ENCODE measurements at places on chromosomes 7 and 10. TPM values are rescaled to one million over a fixed set of nuclear protein-coding genes. Genes with fewer than 3 reads are reported as not detected.
A peak's percentile ranks its signal among the peaks of the same experiment; 100 is the strongest.

The CLDN3 gene
- not detected for total RNA-seq

DNA sequence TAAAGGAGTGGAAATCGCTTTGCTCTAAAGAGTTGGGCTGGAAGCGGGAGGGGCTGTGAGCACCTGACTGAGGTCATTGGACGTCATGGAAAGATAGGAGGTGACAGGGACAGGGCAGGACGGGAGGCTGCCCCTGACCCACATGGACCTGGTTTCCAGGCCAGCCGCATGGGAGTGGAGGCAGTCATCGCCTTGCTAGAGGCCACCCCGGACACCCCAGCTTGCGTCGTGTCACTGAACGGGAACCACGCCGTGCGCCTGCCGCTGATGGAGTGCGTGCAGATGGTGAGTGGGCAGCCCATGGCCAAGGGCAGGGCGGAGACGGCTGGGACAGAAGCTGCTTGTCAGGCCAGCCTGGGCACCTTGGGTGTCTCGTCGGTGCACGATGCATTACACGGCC lies 41.8 kb downstream of the PFKP start:
- H3K27me3 ChIP-seq = no peaks in the 10 kb centered on the region
- no peak overlapping the region for H3K4me3 ChIP-seq
- no peak overlapping the region for H3K27ac ChIP-seq
- no peak for DNase-seq

- no peaks in the 10 kb centered on the region for H3K4me1 ChIP-seq
- DNase-seq = no peak
- no peaks in the 10 kb centered on the region for H3K27me3 ChIP-seq
These were observed 500.2 kb upstream of the GALNT17 start for GRCh38 chr7:70631718-70632117.

The SPDYE8 gene
- total RNA-seq = not detected

The STEAP1 gene
- 4.4 TPM for total RNA-seq

DNA sequence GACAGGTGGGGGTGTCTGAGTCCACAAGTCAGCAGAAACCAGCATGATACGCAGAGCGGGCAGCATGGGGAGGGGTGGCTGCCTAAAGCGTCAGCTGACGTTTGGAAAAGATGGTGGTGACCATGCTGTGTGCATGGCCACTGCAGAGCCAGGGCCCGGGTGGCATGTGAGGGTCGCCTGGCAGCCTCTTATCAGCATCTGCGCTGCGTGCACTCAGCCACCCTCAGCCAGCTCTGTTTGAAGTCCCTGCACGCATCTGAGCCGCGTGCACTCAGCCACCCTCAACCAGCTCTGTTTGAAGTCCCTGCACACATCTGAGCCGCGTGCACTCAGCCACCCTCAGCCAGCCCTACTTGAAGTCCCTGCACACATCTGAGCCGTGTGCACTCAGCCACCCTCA lies 61.5 kb downstream of the WDR37 start:
- H3K36me3 ChIP-seq = peaks cover 87% of the 10 kb centered on the region
- no peaks in the 10 kb centered on the region for H3K27me3 ChIP-seq
- DNase-seq = no peak
- H3K4me3 ChIP-seq = no peak overlapping the region

The ELMO1 gene
- total RNA-seq = 137 TPM

- no peak overlapping the region for H3K27ac ChIP-seq
- H3K4me3 ChIP-seq = no peak overlapping the region
- DNase-seq = no peak
- no peaks in the 10 kb centered on the region for H3K4me1 ChIP-seq
- H3K36me3 ChIP-seq = no peaks in the 10 kb centered on the region
- H3K27me3 ChIP-seq = no peaks in the 10 kb centered on the region
These were observed 425.9 kb downstream of the LRMDA start for GRCh38 chr10:75857269-75857846.

DNA sequence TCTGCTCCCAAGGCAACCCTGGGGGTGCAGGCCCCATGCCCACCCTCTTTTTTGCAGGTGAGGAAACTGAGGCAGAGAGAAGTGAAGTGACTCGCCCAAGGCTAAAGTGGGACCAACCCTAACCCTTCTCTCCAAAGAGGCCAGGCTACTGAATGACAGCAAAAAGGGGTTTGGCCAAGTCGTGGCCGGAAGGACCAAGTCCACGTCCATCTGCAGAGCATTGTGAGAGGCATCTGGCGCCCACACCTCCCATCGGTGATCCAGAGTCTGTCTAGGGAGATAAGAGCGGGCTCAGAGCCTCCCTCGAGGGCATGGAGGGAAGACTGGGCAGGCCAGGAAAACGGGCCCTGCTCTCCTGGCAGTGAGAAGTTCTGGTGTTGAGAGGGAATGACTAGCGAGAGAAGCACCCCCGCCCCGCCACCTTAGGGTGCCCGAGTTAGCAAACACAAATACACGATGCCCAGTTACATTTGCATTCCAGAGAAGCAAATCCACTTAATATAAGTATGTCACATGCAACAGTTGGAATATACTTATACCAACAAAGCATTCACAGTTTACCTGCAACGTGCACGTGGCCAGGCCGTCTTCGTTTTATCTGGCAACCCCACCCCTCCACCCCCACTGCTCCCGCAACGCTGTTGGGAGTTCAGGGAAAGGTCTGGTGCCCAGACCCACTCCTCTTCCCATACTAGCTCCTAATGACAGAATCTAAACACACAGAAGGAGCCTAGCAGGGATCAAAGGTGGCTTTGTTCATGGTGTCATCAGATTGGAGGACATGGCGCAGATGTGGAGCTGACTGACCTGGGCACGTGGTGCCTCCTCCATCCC lies 124.9 kb downstream of the OAT start:
- DNase-seq = no peak
- H3K4me1 ChIP-seq = peaks cover 30% of the 10 kb centered on the region
- no peaks in the 10 kb centered on the region for H3K27me3 ChIP-seq

The HPSE2 gene
- total RNA-seq = 0.64 TPM

The ASIC3 gene
- total RNA-seq = 1.5 TPM

DNA sequence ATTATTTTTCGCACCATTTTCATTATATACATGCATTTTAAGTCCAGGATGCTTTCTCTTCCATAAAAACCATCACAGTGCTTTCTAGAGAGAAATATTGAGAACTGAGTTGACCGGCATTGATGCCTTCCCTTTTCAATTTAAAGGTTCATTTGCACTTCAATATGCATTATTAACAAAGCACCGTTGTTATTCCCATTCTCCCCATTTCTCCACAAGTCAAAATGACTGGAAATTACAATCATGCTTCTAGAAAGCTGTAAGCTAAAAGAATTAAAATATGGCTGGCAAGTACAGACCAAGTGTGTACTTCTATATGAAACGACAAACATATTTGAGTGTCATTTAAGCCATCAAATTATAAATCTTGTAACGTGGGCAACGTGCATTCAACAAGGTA lies 219.5 kb downstream of the FANK1 start:
- no peak overlapping the region for H3K4me3 ChIP-seq
- no peak overlapping the region for H3K27ac ChIP-seq
- DNase-seq = no peak
- no peaks in the 10 kb centered on the region for H3K36me3 ChIP-seq

GRCh38 chr7:129906700-129907099 lies 46.1 kb downstream of the UBE2H start:
- DNase-seq = no peak
- H3K36me3 ChIP-seq = no peaks in the 10 kb centered on the region
- peak overlapping the region; percentile 50 for H3K27ac ChIP-seq
- H3K4me3 ChIP-seq = no peak overlapping the region
- no peaks in the 10 kb centered on the region for H3K27me3 ChIP-seq

- no peaks in the 10 kb centered on the region for H3K36me3 ChIP-seq
- H3K27me3 ChIP-seq = no peaks in the 10 kb centered on the region
- peak overlapping the region; percentile 39 for H3K27ac ChIP-seq
- H3K4me1 ChIP-seq = no peaks in the 10 kb centered on the region
These were observed 171.0 kb downstream of the SND1 start for GRCh38 chr7:127822822-127823508.

The TAS2R41 gene
- total RNA-seq = not detected

The ZNF804B gene
- total RNA-seq = not detected

The PLAC9 gene
- 2.0 TPM for total RNA-seq

The GRB10 gene
- total RNA-seq = 104 TPM

- no peak overlapping the region for H3K4me3 ChIP-seq
- DNase-seq = peak; percentile 56
- H3K4me1 ChIP-seq = no peaks in the 10 kb centered on the region
- no peak overlapping the region for H3K27ac ChIP-seq
- no peaks in the 10 kb centered on the region for H3K36me3 ChIP-seq
These were observed 133.7 kb downstream of the ARHGAP22 start for GRCh38 chr10:48470893-48471805.

The PDE6C gene
- not detected for total RNA-seq

The PBLD gene
- total RNA-seq = 6.9 TPM

The AMZ1 gene
- total RNA-seq = 1.2 TPM

The SUGCT gene
- total RNA-seq = 6.8 TPM

The HGF gene
- 20.9 TPM for total RNA-seq

DNA sequence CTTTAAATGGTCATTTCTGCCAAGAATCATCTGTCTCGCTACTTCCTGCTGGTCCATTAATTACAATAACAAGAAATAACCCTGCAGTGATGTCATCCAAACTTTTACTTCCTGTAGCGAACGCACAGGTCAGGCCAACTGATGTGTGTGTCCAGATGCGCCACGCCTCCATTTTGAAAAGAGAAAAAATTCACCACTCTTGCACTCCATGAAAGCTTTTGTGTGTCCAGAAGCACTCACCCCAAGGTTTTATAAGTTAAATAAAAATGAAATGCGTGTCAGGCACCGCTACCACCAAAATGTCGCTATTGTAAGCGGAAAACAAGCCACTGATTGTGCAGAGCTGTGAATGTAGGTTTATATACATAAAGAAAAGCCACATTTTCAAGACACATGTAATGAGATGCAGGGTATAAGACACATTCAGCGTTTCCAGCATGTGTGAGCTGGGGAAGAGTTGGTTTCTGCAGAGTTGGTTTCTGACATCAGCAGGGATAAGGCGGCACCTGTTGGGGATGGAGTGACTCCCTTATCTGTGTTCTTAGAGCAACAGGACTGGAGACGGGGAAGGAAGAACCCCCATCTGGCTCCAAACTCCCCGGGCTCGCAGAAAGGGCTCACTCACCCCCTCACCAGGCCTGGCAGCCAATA lies 83.3 kb downstream of the CTBP2 start:
- no peaks in the 10 kb centered on the region for H3K27me3 ChIP-seq
- H3K27ac ChIP-seq = peak overlapping the region; percentile 33
- H3K36me3 ChIP-seq = no peaks in the 10 kb centered on the region
- H3K4me1 ChIP-seq = peaks cover 6% of the 10 kb centered on the region
- peak; percentile 24 for DNase-seq

The FEZF1 gene
- not detected for total RNA-seq

- no peak for DNase-seq
- H3K27me3 ChIP-seq = no peaks in the 10 kb centered on the region
- H3K27ac ChIP-seq = no peak overlapping the region
- no peaks in the 10 kb centered on the region for H3K36me3 ChIP-seq
- no peaks in the 10 kb centered on the region for H3K4me1 ChIP-seq
- no peak overlapping the region for H3K4me3 ChIP-seq
These were observed 470.9 kb upstream of the MGMT start for GRCh38 chr10:128996092-128996491.

The FAM131B gene
- 0.77 TPM for total RNA-seq

The CLEC5A gene
- total RNA-seq = 4.1 TPM

The SLC26A4 gene
- total RNA-seq = 0.50 TPM

DNA sequence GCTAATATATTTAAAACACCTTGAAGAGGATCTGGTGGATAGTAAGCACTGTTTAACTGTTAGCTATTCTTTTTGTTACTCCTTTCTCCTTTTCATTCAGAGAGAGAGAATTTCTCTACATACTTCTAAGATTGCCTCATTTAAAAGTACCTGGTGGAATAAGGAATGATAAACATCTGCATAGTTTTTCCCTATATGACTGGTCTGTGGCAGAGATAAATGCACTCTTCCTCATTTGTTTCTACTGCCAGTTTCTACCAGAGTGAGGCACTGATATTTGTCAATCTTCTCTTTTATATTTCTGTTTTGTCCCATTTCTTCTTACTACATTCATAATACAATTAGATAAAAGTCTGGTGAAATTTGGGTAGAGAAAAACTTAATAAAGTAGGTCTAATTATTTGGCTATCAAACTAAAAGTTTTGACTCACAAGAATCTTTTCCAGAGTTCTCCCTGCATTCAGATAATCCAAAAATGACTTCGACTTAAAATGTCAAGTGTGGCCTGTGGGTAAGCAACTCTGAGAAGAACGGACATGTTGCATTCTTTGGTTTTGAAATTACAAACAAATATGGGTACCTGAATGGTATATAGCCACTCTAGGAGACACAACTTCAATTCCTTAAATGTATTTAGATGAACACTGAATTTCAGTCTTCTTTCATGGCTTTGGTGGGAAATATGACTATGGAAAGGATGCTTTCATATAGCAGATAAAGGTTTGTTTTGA lies 38.8 kb downstream of the RNLS start:
- H3K27ac ChIP-seq = no peak overlapping the region
- no peak overlapping the region for H3K4me3 ChIP-seq
- no peaks in the 10 kb centered on the region for H3K4me1 ChIP-seq
- DNase-seq = no peak
- no peaks in the 10 kb centered on the region for H3K27me3 ChIP-seq

- no peak overlapping the region for H3K4me3 ChIP-seq
- DNase-seq = no peak
- H3K36me3 ChIP-seq = no peaks in the 10 kb centered on the region
- H3K27ac ChIP-seq = no peak overlapping the region
- no peaks in the 10 kb centered on the region for H3K27me3 ChIP-seq
These were observed 123.6 kb downstream of the EXOC4 start for GRCh38 chr7:133376514-133376913.

GRCh38 chr7:47884675-47885074 lies 63.6 kb downstream of the PKD1L1 start:
- no peak overlapping the region for H3K4me3 ChIP-seq
- no peaks in the 10 kb centered on the region for H3K27me3 ChIP-seq
- no peaks in the 10 kb centered on the region for H3K4me1 ChIP-seq
- no peaks in the 10 kb centered on the region for H3K36me3 ChIP-seq
- DNase-seq = no peak

DNA sequence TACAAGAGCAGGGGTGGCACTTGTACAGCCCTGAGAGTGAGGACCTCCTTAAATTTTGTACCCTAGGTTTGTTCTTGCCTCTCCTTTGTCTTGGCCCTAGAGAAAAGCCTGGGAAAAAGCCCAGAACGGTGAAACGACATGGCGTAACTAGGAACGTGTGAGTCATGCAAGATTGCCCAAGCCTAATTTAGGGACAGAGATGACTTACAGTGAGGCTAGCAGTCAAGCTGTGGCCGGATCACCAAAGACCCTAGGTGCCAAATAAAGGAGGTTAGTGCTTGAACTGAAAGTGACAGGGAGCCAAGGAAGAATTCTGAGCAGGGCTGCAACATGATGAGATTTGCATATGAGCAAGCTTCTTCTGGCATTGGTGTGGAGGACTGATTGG lies 25.1 kb downstream of the TBXAS1 start:
- DNase-seq = no peak
- H3K4me1 ChIP-seq = no peaks in the 10 kb centered on the region
- no peaks in the 10 kb centered on the region for H3K36me3 ChIP-seq
- no peaks in the 10 kb centered on the region for H3K27me3 ChIP-seq
- H3K4me3 ChIP-seq = peak overlapping the region; percentile 6

DNA sequence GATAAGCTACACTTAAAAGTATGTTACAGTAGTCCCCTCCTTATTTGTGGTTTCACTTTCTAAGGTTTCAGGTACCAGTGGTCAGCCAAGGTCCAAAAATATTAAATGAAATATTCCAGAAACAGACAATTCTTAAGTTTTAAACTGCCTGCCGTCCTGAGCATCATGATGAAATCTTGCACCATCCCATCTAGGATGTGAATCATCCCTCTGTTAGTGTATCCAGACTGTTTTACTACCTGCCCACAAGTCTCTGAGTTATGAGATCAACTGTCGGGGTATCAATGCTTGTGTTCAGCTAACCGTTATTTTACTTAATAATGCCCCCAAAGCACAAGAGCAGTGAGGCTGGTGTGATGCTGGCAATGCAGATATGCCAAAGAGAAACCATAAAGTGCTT lies 11.4 kb downstream of the KDM7A start:
- H3K27ac ChIP-seq = no peak overlapping the region
- DNase-seq = no peak

Measured in spleen (tissue), 13 donors.